ENCODE measurements at places on chromosomes 3 and 15.

GRCh38 chr3:115814006-115814405 lies 190.7 kb downstream of the GAP43 start:
- no peak for DNase-seq

DNA sequence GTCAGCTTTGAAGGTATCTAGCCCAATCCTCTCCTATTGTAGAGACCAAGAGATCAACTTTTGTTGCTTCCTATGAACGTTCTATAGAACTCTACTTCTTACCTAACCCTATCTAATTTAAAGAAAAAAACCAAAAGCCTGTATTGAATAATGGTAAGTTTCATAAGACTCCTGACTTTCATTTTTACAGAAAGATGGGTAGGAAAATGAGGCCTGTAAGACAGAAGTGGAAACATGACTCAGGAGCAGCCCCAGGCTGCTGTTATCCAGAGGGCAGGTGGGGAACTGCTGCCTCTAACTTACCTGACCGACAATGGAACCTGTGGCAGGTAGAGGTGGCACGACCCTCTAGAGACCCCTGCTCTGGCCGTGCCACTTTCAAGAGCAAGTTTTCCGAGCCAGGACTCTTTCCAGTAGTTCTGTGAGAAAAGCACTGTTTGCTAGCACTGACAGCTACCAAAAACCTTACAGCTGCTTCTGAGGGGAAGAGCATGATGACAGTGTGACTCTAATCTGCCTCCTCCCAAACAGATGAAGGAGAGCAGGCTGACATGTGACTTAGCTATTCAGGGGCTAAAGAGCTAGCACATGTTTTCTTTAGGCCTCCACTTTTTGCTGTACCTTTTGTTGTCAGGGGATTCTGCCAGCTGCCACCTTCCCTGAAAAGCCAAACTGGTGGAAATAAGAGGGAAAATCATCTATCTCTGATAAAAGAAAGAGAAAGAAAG lies 17.5 kb downstream of the POPDC2 start:
- no peak for DNase-seq

- DNase-seq, result no peak
Measured at GRCh38 chr3:14403619-14404155, 1.3 kb downstream of the SLC6A6 start.

- no peak for DNase-seq
Measured at GRCh38 chr3:156226676-156227420, 106.5 kb downstream of the KCNAB1 start.

GRCh38 chr15:90009301-90010022 lies 8.3 kb downstream of the ZNF710 start:
- DNase-seq, result no peak

DNA sequence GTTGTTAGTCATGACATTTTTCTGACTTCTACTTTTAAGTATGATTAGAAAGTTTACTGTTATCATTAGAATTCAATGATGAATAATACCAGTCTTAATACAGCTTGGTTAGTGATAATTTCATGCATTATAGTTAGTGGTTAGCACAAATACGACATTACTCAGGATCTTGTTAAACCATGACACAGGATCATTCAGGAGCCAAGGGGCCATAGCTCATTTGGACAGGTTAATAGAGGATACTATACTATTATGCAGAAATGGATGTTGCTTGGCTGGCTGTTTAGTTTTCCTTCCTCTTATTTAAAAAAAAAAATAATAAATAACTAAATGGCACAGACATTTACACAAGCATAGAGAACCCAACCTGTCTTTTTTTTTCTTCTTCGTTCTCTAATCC lies 55.5 kb downstream of the NSUN3 start:
- no peak for DNase-seq

GRCh38 chr3:36434687-36435426 lies 54.6 kb downstream of the STAC start:
- DNase-seq, result no peak

DNA sequence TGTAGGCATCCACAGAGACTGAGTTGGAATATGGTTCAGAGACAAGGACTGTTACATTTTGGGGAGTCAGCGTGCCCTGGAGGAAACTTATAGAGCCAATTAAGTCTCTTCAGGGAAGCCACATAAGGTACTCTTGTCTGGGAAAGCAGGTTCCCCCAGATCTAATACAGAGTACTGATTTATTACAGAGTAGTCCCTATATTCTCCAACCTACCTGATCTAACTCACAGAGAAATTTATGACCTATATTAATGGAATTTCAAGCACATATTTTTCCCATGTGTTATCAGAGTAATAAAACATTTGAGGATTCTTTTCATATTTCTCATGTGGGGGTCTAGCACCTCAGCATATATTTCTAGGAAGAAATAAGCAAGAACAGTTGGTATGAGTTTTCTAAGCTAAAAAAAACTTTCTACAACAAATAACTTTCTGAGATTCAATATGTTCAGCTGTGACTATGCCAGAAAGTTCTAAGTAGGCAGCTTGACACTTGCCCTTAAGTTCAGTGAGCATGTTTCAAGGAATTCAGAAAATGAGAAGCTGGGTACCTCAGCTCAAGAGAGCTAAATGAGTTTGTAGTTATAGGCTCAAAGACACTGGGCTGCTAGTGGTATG lies 75.3 kb upstream of the COL8A1 start:
- DNase-seq, result no peak

DNA sequence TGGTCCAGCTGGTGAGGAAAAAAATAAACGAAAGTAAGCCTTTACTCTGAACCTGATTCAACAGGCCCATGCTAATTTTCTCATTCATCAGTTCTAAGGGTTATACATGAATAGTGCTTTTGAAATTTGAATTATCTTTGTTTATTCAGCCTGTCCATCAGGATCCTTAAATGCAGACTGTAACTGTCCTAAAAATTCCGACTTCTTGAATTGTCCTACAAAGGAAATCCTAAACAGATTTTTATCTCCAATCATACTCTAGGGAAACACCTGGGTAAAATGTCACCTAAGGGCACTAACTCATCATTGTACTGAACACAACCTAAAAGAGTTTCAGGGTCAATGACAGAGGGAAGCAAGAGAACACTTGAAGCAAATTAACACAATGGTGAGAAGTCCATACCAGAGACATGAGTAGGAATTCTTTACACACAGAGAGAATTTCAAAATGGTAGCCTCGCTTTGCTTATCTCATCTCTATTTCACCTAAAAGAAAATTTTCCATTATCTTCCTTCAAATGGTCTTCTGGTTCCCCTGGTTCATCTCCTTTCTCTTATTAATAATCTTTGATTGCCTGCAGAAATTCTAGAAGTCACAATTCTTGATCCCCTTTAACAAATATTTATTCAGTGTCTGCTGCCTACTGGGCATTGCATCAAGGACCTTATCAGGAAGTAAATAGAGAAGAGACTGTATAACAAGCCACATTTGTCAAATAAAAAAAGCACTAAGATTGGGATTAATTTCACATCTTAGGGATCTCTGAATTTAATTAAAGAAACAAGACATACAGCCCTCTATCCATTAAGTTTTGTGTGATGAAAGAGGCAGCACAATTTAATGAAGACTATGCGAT lies 182.7 kb downstream of the MEIS2 start:
- no peak for DNase-seq
